Activated CD8-positive, alpha-beta memory T cell treated with anti-CD3 and anti-CD28 coated beads, Interleukin-2, amount 50 U/mL, for 4 hours (primary cell): ENCODE measurements at places on chromosomes 13 and 19.
A peak's percentile ranks its signal among the peaks of the same experiment; 100 is the strongest.

GRCh38 chr19:39738814-39739213 lies 985 bp upstream of the CLC start:
- no peak for DNase-seq

GRCh38 chr19:33821871-33822270 lies 25.2 kb downstream of the KCTD15 start:
- no peak for DNase-seq

DNA sequence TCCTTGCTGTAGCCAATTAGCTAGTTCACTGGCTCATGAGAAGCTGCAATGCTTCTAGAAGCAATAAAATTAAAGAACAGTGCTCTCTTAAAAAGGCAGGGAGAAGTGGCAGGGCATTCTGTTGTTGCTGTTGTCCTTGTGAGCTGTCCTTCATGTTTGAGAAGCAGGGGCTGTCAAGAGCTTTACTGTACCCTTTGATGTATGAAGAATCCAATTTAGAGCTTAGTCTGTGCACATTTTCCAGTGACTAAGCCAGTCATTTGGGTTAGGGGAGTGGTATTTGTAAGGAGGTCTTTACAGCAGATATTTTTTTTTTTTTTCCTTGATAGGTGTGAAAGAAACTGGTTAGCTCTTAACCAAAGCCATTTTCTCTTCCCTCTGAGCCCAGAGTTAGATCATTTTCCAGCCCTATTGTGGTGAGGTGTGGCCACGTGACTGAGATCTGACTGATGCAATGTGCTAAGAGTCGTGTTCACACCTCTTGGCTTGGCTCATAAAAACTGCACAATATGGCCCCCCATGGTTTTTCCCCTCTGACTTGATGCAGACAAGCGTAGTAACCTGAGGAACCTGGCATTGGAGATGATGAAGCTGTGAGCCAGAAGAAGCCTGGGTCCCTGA lies 309.6 kb upstream of the TMTC4 start:
- DNase-seq, result no peak

GRCh38 chr19:7063764-7064418 lies 5.4 kb upstream of the MBD3L3 start:
- no peak for DNase-seq

DNA sequence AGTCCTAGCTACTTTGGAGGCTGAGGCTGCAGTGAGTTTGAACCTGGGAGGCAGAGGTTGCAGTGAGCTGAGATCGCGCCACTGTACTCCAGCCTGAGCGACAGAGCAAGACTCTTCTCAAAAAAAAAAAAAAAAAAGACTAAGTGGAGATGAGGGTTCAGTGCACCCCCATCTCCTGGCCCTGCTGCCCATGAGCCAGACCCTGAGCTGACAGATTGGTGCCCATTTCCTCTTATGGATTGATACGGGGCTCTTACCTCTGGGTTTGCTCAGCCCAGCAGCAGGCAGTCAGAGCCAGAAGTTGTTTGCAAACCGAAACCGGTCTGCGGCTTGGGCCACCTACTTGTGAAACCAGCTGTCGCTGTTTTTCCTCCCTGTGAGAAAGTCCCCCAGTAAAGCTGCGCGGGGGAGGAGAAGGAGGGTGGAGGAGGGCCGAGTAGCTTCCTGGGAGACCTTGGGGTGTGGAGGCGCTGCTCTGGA lies 36.9 kb downstream of the ARRDC2 start:
- DNase-seq, result peak; percentile 84

GRCh38 chr13:33213797-33214196 lies 71.8 kb downstream of the STARD13 start:
- DNase-seq, result no peak

DNA sequence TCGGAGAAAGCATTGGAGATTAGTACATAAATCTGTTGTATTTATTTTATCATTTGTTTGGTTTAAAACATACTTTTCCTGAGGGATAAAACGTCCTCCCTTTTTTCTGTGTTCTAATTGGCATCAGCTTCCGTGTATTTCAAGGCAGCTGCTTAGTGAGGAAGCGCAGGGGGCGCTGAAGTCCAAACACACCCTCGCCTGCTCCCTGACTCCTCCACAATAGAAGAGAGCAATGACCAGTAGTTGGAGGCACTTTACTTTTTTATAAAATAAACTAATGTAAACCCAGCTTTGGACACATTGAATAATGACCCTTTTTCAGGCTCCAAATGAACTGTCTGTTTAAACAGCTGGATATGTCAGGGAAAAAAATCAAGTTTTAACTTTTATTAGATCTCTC lies 79.9 kb downstream of the RNASEH2B start:
- DNase-seq, result no peak

GRCh38 chr13:64546371-64546770 lies 2683.8 kb downstream of the PCDH9 start:
- DNase-seq, result no peak

DNA sequence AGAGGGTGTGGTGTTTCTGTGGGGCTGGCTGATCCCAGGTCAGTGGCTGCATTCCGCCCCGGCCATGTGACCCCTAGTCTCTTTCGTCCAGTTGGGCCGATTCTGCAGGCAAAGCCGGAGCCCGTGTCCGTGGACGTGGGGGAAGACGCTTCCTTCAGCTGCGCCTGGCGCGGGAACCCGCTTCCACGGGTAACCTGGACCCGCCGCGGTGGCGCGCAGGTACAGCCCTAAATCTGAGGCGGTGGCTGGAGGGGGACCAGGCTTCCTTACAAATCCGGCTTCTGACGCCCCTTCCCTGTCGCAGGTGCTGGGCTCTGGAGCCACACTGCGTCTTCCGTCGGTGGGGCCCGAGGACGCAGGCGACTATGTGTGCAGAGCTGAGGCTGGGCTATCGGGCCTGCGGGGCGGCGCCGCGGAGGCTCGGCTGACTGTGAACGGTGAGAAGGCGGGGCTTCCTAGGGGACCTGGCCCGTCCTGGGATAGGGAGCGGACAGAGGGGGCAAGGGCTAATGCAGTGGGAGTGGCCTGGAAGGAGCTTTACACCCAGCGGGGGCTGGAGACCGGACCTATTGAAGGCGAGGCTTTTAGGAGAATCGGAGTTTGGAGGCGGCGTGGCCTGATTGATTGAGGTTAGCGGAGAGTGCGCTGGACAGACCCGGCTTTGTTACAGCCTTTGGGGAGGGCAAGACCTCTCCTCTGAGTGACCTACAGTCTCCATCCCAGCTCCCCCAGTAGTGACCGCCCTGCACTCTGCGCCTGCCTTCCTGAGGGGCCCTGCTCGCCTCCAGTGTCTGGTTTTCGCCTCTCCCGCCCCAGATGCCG lies 4.3 kb downstream of the KIRREL2 start:
- no peak for DNase-seq

- DNase-seq, result no peak
Observed at GRCh38 chr13:33205804-33206221, 79.7 kb downstream of the STARD13 start.

DNA sequence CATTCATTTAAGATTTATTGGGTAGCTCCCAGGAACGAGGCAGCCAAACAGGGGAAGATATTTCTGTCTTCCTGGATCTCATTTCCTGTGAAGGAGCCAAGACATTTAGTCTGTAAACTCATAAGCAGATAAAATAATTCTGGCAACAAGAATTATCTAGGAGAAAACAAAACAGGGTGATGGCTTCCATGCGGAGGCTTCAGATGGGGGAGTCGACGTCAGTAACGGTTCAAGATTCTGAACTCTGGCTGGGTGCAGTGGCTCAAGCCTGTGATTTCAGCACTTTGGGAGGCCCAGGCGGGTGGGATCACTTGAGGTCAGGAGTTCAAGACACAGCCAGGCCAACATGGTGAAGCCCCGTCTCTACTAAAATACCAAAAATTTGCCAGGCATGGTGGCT lies 1.3 kb downstream of the GNA15 start:
- no peak for DNase-seq

DNA sequence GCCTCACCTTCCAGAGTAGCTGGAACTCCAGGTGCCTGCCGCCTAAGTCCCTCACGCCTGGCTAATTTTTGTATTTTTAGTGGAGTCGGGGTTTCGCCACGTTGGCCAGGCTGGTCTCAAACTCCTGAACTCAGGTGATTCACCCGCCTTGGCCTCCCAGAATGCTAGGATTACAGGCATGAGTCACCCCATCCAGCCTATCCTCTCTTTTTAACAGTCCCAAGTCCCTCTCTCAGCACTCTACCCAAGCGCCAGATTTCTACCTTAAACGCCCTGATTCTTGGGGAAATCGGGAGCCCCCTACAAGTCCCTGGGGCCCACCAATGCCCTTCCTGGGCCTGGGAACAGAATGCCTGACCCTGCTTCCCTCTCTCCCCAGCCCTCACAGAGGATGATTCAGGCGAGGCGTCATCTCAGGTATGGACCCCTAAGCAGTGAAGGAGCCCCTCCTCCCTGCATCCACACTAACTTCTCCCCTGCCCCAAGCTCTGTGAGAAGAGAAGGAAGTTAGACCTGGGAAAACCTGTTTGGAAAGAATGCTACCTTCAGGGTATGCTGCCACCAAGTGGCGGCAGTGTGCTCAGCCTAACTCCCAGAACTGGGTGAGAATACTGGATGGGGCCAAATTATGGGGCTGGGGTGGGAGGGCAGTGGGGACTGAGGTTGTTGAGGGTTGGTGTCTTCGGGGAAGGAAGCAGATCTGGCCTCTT lies 20.8 kb upstream of the EBI3 start:
- DNase-seq, result no peak

- DNase-seq, result no peak
Observed at GRCh38 chr13:107827840-107828549, 387.3 kb downstream of the LIG4 start.

DNA sequence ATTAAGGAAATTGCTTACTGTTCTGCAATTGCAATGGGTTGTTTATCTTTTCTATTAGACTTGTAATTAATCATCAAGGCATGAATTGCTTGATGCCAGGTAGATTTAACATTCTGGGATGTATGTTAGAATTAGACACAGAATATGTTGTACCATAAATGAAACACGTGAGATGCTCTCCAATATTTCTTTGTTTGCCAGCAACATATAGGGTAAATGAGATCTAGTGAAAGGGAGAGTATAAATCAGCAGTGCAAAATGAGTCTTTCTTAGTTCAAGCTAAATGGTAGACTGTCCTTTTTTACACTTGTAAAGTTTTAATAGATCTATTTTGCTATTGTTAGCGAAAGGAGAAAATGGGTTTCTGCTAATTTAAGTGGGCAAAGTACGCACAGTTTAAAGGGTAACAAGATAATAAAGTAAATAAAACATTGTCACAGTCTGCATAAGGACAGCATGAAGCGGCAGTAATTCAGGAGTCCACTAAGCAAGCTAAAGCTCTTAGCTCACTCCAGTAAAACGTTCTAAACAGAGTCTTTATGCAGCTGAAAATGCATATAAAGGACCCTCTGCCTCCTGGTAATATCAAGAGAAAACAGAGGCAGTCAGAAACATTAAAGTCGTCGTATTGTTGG lies 1137.1 kb downstream of the OLFM4 start:
- DNase-seq, result no peak

DNA sequence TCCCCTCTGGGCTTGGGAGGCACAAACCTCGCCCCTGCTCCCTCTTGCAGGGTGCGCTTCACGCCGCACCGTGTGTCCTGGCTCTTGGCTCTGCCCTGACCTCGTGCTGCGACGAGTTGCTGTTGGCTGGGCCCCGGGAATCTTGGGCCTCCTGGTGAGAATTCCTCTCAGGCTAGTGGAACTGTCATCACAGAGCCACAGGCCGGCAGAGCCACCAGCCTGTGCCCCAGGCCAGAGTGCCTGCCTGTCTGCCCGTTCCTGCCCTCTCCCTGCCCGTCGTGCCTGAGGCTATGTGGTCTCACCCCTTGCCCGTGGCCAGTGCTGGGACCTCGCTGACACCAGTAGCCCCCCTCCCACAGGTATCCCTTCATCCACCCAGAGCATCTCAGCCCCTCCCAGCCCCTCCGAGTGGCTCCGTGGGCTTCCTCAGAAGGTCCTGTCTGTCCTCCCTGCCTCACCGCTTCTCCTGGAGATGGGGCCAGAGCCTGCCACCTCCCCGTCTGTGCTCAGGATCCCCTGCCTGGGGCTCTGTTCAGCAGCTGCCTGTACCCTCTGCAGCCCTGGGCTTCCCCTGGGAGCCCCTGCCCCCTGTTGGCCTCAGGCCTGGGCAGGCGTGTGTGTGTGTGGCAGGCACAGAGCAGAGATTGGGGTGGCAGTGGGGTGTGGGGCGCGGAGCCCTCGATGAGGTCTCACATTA lies 13.3 kb downstream of the NDUFB7 start:
- no peak for DNase-seq

DNA sequence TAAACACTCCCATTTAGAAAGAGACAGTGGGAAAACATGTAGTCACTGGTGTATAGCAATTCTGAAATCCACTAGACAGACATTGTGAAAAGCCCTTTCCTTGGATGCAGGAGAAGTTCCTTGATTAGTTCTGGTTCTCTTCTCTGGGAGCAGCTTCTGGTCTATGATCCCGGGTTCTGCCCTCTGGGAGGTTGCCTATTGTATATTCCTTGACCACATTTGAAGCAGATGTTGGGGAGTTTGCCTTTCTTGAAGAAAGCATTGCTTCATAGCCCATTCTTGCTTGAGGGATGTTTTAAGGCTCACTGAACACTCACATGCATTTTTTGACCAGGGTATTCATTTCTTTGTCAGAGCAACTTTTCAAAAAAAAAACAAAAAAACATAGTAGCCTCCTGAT lies 211.9 kb downstream of the NDFIP2 start:
- DNase-seq, result no peak

GRCh38 chr13:63517371-63517770 lies 2101.7 kb upstream of the PCDH20 start:
- no peak for DNase-seq

- DNase-seq, result no peak
Observed at GRCh38 chr19:46626446-46626845, 1.6 kb upstream of the PTGIR start.
